ENCODE measurements at places on chromosomes 13 and 19.

DNA sequence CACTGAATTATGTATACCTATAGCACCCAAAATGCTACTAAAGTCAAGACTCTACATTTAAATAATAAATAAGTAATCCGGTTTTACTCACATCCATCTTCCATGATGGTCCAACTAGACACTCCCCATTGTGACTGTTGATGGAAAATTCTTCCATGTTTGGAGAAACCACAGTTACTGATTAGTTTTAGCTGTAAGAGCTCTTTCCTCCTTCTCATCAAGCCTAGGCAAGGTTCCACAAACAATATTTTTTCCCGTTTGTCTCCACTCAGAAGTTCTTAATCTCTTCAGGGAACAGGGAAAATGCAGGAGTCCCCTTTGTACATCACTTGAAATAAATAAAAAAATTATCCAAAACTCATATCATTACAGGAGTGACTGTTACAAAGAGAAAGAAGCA lies 70.7 kb upstream of the EDNRB start:
- no peak for DNase-seq

DNA sequence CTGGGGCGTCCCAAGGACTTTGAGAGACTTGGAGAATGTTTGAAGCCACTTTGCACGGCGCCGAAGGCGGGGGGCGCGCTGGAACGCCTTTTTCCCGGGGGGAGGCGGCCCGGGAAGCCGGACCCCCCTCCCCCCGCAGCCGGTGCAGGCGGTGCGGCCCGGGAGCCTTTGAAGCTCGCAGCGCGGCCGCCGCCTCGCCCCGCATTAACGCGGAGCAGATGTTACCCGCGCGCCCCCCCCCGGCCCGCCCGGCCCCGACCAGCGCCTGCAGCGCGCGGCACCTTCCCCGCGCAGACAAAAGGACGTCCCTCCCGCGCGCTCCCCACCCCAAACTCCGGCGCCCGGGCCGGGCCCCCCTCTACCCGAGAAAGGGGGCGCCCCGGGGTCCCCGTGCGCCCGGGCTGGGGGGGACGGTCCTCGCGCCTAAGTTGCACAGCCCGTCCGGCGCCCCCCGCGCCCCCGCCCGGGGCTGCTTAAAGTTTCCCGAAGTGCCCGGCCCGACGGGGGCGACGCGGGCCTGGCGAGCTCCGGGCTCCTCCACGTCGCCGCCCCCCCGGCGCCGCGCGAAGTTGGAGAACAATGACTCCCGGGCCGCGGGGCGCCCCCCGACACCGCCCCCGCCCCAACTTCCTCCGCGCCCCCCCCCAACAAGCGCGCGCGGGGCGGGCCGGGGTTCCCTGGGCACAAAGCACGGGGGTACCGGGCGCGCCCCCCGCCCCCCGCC lies 685 bp downstream of the TCF3 start:
- DNase-seq: peak; percentile 81

- DNase-seq: no peak
These were observed 12.3 kb upstream of the ZNF180 start for GRCh38 chr19:44512326-44513298.

- DNase-seq: peak; percentile 75
These were observed 21.6 kb downstream of the CAPS start for GRCh38 chr19:5935473-5936291.

DNA sequence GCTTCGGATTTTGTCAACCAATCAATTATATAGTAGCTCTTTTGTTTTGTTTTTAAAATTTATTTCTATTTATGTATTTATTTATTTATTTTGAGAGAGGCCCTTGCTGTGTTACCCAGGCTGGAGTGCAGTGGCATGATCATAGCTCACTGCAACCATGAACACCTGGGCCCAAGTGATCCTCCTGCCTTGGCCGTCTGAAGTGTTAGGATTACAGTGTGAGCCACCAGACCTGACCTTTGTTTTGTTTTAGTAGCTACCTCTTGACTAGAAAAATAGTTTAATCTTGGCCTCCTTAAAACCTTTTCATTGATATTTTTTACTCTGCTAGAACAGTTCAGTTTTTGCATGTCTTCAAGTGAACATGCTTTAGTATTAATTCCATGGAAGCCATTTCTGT lies 15.1 kb downstream of the GARRE1 start:
- no peak for DNase-seq

- DNase-seq: no peak
These were observed 38.0 kb downstream of the ADGRE1 start for GRCh38 chr19:6925386-6925785.

GRCh38 chr13:80331984-80332383 lies 8.9 kb downstream of the SPRY2 start:
- DNase-seq: no peak

GRCh38 chr19:10102787-10103236 lies 334 bp upstream of the ANGPTL6 start:
- DNase-seq: peak; percentile 41

- DNase-seq: no peak
These were observed 801.0 kb downstream of the PCDH9 start for GRCh38 chr13:66429156-66429555.

DNA sequence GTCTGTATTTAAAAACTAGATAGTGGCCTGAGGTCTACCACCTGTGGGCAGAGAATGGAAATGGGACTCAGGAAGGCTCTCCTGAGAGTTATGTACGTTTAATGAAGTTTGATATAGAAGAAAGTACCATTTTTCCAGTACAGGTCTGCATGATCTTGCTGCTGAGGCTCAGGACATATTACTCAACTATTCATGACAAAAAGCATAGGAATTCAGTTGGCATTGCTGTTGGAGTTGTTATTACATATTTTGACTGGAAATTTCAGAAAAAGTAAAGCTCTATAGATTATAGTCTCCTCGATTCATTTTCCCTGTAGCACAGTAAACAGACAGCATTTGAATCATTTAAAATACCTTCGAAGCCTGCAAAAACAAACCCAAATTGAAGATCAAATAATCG lies 469.8 kb downstream of the DCT start:
- DNase-seq: no peak

GRCh38 chr13:70457474-70457873 lies 349.2 kb upstream of the KLHL1 start:
- DNase-seq: no peak

DNA sequence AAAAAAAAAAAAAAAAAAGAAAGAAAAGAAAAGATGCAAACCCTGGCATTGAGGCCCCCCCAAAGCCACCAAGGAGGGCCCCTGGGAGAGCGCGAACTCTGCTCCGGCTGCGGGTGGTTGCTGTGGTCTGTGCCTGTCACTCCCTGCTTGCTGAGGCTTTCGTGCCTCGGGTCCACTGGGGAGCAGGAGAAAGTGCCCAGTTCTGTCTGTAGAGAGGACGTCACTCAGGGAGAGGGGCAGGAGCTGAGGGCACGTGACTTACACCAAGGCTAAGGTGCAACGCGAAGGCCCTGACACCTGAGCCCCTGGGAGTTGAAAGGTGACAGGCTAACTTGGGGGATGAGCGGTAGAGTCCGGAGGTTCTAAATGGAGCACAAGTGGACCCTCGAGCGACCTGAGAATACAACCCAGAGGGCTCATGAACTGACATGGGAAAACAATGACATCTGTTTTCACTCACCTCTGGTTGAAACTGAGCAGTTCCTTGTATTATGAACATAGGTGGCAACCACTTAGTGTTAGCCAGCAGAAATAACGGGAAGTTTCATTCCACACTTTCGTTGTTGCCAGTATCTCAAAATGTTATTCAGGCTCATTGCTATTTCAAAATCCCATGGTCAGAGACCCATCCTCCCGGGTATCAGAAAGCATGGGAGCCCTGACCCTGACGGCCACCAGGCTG lies 69.2 kb upstream of the TM9SF2 start:
- DNase-seq: no peak

- DNase-seq: no peak
These were observed 17.6 kb downstream of the MYCBP2 start for GRCh38 chr13:77309254-77309653.

GRCh38 chr19:7267792-7268704 lies 26.2 kb downstream of the INSR start:
- DNase-seq: no peak

DNA sequence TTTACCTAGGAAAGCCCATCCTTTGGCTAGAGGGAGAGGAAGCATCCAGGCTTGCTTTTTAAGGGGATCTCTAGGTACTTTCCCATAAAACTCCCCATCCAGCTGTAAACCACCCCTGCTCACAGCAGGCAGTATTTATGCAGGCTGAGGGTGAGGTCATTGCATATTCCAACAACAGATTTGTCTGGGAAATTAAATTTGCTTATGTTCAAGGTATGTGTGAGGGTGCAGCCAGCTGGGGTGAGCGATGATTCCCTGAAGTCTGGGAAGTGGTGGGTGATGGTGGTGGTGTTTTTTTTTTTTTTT lies 96.3 kb upstream of the C1QTNF9B start:
- no peak for DNase-seq

DNA sequence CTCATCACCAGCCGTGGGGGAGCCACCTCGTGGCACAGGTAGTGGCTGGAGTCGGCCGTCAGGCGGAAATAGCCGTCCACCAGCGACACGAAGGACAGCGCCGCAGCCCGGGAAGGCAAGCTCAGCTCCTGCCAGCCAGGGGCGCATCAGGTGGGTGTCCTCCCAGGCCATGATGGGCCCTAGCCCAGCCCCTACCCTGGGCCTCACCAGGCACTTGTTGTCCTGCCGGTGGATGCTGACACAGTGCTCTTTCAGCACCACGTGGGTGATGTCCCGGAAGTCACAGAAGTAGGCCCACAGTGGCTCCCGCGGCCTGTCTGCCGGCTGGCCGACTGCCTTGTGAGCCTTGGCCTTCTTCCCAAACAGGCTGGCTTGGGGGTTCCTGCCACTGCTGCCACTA lies 15.7 kb downstream of the TYK2 start:
- no peak for DNase-seq

DNA sequence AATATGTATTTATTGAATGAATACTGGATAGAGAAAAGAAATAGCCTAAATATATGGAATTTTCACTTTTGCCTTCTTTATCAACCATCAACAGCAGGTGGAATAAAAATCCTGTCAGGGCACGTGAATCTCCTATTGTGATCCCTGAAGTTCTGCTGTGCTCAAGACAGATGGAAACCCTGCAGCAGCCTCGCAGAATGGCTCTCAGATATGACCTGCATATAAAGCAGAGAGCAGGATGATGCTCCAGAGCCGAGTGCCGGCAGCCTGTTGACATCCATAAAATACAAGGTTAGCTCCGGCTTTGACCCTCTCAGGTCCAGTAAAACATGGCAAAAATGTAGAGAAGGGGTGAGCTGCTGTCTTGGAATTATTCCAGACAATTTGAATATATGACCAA lies 659.3 kb downstream of the DIAPH3 start:
- no peak for DNase-seq

DNA sequence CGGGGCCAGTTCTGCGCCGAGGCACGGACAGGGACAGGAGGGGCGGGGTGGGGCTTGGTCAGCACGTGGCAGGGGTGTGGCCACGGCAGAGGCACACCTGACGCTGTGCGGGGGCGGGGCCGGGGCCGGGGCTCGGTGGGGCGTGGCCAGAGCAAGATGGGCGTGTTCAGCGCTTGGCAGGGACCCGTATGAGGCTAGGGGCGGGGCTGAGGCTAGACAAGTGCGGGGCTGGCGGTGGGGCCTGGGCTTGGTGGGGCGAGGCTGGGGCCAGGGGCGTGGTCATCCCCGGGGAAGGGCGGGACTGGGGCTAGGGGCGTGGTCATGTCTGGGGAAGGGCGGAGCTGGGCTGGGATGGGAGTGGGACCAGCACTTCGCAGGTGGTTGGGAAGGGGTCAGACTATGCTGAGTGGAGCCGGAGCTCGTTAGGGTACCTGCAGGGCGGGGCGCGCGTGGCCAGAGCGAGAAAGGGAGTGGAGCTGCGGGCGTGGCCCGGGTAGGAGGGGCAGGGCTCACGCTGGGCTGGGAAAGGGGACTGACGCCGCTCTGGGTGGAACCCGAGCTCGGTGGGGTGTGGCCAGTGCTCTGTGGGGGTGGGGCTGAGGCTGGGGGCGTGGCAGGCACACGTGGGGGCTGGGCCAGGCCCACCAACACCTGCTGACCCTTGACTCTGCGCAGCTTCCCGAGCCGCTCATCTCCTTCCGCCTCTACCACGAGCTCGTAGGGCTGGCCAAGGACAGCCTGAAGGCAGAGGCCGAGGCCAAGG lies 12.8 kb downstream of the POLR2E start:
- peak; percentile 64 for DNase-seq

- DNase-seq: no peak
These were observed 29.4 kb upstream of the TFDP1 start for GRCh38 chr13:113555141-113555540.

DNA sequence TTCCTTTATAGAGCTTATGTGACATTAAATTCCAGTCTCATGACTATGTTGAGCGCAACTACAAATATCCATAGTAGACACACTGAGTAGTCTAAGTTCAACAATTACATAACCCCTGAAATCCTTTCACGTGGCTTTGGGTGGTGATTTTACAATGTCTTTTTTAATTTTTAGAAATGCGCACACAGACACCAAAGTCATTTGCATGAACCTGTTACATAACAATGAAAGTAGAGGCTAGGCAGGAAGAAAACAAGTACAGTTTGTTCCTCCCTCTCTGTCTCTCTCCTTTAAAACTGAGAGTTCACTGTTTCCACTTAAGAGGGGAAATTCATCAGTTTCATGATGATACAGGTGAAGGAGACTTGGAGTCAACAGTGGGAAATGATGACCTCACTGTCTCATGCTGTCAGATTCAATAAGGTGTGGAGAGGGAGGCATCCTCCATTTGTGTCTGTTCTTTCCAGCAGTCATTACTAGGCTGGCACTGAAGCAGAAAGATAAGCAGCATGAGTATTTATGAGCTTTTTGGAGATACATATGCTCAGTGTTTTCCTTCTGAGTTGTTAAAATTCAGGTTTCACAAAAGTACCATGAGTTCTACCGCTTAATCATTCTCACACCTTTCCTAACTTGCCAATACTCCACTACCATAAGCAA lies 201.8 kb downstream of the LHFPL6 start:
- DNase-seq: no peak

DNA sequence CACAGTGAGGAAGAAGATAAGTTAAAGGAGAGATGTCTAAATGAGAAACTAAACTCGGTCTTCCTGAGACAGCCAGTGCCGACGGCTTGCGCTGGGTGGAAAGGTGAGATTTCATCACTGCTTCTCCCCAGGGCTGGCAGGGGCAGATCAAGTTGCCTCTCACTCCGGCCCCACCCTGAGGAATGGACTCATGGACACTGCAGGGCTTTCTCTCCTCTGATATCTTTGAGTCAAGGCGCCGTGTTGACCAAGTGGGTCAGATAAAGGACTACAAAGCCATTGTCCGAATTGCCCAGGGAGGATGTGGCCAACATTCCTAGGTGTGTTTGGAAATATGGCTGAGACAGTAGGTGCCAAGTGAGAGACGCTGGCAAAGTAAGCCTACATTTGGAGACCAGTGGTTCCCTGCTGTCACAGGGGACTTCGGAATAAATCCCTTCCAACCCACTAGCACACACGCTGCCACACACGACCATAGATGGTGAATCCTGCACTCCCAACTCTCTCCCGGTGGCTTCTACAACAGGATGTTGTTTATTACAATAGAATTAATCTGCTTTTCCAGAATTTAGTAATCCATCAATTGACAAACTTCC lies 156.5 kb upstream of the TSC22D1 start:
- no peak for DNase-seq

DNA sequence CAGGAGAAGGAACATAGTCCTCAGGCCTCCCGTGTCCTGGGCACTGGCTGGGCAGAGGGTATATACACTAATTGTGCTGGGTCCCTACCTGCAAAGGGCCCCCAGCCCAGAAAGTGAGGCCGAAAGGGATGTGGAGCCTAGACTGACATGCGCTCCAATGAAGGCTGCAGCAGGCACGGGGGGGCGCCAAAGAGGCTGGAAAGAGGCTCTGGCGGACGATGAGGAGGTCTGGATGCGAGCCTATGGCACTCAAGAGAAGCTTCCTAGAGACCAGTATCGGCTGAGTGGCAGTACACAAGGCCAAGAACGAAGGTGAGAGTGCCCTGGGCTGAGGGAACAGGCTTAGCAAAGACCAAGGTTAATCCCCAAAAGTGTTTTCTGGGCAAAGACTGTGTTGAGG lies 16.6 kb downstream of the VRK3 start:
- no peak for DNase-seq

Measured in right kidney (tissue), 9 donors.